ENCODE measurements at places on chromosomes 4 and X.

GRCh38 chr4:153036931-153037482 lies 100.9 kb downstream of the FHDC1 start:
- no peak for DNase-seq

GRCh38 chr4:128590773-128591172 lies 218.7 kb upstream of the JADE1 start:
- DNase-seq = no peak

- DNase-seq = no peak
Observed at GRCh38 chr4:58219179-58219578, 1109.0 kb upstream of the IGFBP7 start.

DNA sequence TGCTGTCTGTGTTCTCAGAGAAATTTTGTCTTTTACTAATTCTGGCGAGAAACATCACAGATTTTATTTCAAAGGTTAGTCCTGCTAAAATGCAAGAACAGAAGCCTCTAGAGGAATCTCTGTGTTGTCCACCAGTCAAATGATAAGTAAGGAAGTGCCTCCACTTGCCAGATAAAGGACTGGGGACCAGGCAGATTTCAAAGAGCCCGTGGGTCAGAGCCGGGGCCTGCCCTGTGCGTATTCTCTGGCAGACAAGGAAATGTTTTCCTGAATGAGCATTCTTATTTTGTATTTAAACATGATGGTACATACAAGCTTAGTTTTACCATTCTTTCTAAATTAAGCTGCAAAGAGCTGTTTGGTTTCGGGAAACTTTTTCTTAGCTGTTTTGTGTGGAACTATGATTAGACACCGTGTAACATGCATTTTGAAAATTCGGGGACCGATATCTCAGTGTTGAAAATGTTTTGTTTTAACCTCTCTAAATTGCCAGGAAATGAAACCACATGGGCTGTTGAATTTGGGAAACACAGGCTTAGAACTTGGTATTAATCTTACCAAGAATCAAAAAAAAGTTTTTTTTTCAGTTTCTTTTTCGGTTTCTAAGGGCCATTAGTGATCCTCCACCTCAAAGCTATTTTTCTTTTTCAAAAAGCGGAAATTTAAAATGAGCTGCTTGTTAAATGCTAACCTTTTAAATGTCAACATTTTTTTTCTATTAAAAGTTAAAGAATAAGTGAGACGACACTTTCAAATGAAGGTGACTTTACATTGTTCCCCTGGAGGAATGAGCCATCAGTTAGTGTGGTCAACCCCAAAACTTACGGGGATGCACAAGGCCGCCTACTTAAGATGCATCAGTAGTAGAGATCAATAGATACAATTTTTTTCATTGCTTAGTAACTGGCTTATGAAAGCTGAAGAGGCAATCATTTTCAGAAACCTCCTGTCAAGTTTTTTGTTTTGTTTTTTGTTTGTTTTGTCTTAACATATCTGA lies 89.6 kb upstream of the MTM1 start:
- peak; percentile 48 for DNase-seq

GRCh38 chr4:81084029-81084428 lies 53.5 kb downstream of the BMP3 start:
- DNase-seq = no peak

DNA sequence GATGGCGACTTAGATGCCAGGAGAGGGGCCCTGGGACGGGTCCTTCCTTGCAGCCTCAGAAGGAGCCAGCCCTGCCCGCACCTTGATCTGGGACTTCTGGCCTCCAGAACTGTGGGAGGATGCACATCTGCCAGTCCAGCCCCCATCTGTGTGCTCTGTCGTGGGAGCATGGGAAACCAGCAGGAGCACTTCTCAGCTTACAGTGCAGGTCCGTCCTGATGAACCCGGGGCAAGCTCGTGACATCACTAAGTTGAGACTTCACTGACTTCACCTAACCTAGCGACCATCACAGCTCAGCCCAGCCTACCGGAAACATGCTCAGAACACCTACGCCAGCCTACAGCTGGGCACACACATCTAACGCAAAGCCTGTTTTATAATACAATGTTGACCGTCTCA lies 38.1 kb downstream of the ABLIM2 start:
- no peak for DNase-seq

GRCh38 chr4:111960241-111960667 lies 185.0 kb upstream of the FAM241A start:
- no peak for DNase-seq

DNA sequence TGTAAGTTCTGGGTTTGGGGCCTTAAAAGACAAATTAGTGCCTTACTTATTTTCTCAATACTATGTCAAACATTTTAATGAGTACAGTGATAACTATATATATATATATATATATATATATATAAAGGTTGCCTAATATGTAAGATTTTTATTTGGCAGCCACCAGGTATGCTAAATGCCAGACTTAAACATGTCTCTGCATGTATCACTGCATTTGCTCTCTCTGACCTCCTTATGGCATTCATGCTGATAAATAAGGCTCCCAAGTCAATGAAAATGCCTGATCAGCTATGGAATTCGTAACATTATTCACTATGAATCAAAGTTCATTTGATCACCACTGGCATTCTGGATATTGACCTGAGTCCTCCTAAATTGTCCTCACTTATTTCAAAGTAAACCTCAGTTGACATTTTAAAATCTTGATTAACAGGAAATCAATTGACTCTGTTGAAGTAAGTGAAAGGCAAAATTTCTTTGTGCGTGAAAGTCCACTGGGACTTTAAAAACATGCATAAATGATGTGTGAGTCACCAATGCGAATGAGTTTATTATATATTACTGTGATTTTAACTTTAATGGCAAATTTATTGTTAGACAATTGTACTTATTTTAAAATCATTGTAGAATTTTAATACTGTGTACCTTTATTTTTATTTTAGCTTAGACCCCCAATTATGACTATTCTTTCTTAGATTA lies 29.2 kb upstream of the AREG start:
- DNase-seq = no peak

- no peak for DNase-seq
Observed at GRCh38 chrX:30787012-30787411, 102.0 kb downstream of the TAB3 start.

DNA sequence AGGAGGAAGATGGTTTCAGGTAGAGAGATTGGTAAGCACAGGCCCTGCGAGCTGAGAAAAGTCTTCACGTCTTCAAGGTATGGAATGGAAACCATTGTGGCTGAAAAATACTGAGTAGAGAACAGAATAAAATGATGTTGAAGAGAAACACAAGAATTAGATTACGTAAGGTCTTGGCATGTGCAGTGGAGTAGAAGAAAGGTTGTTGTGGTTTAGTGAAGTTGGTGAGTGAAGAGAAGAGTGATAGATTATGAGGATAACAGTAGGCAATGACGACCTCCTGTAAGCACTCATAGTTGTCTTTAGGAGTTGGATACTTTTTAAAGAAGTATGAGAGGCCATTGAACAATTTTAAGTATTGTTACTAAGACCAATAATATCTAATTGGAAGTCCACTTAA lies 642.6 kb downstream of the PCDH7 start:
- DNase-seq = no peak

GRCh38 chr4:13633671-13634070 lies 6.1 kb upstream of the BOD1L1 start:
- DNase-seq = no peak

DNA sequence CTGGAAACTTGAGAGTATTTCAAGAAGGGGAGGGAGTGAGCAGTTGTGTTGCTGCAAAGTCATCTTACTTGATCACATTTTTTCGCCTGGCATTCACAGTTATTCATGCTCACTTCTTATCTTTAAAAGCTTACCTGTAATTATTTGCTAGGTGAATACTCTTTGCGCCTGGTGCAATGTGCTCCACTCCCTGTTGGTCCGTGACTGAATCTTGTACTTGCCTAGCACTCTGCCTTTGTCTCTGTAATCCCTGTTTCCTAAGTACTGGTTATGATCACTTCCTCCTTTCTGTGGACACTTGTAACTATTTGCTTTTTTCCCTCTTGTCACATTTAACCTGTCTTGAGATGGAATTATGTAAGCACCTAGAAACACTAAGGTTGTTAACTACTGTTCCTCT lies 5.8 kb downstream of the BMP2K start:
- DNase-seq = no peak

DNA sequence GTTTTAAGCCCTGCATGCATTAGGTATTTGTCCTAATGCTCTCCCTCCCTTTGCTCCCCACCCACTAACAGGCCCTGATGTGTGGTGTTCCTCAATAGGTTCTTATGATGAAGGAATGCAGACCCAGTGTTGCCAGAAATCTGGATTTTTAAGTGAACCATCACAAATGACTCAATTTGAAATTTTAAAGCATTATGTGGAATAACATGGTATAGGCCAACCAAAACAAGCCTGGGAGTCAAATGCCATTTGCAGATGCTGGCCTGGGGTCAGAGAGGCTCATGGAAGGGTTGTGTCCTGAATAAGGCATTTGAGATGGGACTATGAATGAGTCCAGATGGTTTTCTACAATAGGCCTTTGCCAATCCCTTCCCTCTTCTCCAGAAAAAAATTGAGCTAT lies 179.6 kb downstream of the SHROOM3 start:
- no peak for DNase-seq

GRCh38 chr4:119783189-119783983 lies 154.8 kb upstream of the PDE5A start:
- DNase-seq = no peak

DNA sequence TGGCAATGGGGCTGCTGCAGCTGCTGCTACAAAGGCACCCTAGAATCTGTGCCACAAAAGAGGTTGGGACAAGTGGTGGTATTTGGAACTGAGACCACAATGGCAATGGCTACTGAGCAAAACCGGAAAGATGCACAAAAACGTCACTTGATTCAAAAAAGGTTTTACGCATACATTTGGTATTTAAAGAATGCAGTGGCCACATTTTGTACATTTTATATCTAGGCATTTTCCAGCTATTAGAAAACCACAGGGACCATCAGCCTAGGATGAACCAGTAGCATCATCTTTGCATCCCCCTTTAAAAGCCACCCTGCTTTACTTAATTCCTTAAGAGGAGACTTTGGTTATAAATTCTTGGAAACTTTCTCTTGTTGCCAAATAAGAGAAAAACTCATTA lies 104.8 kb upstream of the CXCL13 start:
- DNase-seq = no peak

GRCh38 chrX:18951032-18951431 lies 32.9 kb downstream of the PHKA2 start:
- DNase-seq = no peak

- no peak for DNase-seq
Observed at GRCh38 chrX:153517423-153517822, at the start of gene ATP2B3. Gene ATP2B3, plus strand, starts transcription at chrX:153517642. Its CDS starts 18,606 bp downstream, at chrX:153536248.

- peak; percentile 66 for DNase-seq
Observed at GRCh38 chrX:19785647-19786046, 101.8 kb downstream of the SH3KBP1 start.

- peak; percentile 33 for DNase-seq
Observed at GRCh38 chrX:107826238-107827029, 768 bp downstream of the MID2 start.

GRCh38 chrX:41087201-41087600 lies 2.0 kb downstream of the USP9X start:
- DNase-seq = no peak

GRCh38 chrX:155262970-155263754 lies 1.1 kb downstream of the RAB39B start:
- no peak for DNase-seq

GRCh38 chr4:80182237-80182866 lies 15.0 kb upstream of the PRDM8 start:
- DNase-seq = peak; percentile 32

DNA sequence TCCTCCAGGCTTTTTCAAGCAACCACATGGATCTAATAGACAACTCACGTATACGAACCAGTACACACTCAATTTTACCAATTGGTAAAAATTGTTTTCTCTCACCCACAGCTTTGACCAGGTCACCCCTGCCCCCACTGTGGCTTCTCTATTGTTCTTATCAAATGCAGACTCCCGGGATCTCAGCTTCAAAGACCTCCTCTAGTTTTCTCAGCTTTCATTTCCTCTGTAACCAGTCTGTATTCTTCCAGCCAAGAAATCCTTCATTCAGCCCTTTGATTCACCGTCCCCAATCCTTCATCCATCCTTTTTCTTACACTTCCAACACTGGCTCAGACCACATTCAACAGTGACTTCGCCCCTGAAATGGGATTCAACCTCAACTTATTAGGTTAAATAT lies 120.7 kb downstream of the CORIN start:
- no peak for DNase-seq

DNA sequence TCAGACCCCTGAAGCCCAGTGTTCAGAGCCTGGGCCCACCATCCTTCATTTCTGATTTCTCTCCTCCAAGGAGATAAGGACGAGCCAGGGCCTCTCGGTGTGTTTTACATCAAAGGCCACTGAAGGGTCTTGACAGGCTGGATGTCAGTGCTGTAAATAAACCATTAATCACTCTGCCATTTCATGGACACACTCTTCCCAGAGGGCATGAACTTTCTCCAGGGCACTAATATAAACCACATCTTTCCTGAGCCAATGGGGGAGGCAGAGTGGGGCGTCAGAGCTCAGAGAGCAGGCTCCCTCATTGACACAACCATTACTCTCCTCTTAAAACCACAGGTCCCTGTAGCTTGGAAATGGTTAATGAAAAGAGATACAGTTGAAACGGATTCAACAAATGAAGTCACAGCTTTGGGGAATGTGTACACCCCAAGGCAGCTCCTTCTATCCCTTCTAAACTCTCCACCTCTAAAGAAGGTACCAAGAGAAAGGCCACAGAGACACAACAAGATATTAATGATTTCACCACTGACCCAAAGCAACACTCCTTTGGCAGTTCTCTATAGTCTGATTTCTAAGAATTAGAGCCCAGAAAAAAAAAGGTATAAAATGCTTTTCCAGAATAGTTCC lies 200.6 kb downstream of the CHIC2 start:
- DNase-seq = no peak

DNA sequence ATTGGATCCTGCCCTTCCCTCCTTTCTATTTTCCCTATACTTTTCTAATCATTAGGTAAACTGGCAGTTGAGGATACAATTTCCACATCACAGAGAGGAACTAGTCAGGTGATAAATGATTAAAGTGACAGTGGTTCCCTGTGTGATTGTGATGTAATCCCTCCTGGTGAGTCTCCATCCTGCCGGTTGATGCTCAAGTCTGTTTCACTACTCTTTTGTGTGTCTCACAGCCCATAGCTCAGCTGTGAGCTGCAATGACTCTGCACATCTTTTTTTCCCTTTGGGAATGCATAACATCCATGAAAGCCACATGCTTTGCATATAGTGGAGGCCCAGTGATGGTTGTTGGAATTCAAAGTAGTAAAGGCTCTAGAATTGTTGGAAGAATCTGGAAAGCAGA lies 60.4 kb downstream of the CCNI start:
- DNase-seq = no peak

- DNase-seq = no peak
Observed at GRCh38 chr4:112075906-112076305, 69.3 kb upstream of the FAM241A start.

- no peak for DNase-seq
Observed at GRCh38 chrX:153562546-153562945, 36.4 kb downstream of the CCNQ start.

DNA sequence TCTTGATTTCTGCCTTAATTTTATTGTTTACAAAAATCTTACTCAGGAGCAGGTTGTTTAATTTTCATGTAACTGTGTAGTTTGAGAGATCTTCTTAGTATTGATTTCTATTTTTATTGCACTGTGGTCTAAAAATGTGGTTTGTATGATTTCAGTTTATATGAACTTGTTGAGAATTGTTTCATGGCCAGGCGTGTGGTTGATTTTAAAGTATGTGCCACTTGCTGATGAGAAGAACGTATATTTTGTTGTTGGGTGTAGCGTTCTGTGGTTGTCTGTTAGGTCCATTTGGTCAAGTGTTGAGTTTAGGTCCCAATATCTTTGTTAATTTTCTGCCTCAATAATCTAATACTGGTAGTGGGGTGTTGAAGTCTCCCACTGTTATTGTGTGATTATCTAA lies 996.8 kb downstream of the PCDH19 start:
- DNase-seq = no peak

- DNase-seq = no peak
Observed at GRCh38 chr4:185261946-185262345, 52.5 kb downstream of the SNX25 start.
